Stimulated activated CD8-positive, alpha-beta memory T cell treated with anti-CD3 and anti-CD28 coated beads, Interleukin-15, amount 100 ng/mL, for 1 hour (primary cell): ENCODE measurements at places on chromosomes 4 and X.

GRCh38 chrX:68980906-68981616 is 152.2 kb downstream of the EFNB1 start:
- no peak for DNase-seq

- no peak for DNase-seq
Observed at GRCh38 chrX:1860936-1861594, 246.2 kb downstream of the ASMT start.

DNA sequence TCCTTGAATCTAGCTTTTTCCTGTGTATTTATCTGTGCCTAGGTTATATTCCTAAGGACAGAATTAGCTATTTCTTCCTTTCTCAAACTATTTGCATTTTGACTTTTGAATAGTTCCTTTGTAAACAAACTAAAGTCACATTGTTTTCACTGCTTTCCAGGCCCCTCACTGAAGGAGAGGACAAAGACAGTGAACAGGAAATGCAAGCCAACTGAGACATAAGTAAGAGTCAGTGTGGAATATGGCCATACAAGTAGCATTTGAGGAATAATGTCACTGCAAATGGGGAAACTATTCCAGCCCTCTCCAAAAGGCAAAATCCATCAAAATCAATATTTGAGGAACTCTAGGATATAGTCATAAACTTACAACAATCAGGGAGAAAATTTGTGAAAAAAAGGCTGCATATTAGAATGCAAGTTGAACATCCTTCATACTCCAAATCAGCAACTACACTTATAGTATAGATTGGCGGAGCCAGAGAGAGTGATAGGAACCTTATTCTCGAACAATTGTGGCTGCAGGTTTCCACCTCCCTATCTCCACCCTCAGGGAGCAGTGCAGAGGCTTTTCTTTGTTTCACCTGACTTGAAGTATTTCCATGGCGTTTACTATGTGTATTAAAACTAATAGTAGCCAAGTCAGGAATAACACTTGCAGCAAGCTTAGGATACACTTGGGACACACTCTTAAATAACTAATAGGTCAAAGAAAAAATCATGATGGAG is 1110.4 kb upstream of the ADGRL3 start:
- no peak for DNase-seq

DNA sequence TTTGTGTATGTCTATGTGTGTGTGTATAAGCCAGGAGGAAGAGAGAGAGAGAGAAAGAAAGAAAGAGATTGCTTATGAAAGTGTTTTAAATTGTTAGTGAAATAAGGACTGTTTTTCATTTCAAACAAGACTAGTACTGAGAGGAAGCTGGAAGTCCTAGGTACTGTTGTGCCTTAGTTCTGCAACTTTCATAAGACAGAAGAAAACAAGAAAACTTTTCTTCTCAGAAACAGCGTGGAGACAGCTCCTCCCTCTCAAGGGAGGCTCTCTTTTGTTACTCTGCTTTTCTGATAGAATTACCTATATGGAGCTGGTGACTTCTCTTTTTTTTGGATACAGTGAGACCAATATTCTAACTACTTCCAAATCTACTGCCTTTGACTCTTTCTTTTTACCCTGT is 62.5 kb downstream of the BANK1 start:
- DNase-seq: no peak

DNA sequence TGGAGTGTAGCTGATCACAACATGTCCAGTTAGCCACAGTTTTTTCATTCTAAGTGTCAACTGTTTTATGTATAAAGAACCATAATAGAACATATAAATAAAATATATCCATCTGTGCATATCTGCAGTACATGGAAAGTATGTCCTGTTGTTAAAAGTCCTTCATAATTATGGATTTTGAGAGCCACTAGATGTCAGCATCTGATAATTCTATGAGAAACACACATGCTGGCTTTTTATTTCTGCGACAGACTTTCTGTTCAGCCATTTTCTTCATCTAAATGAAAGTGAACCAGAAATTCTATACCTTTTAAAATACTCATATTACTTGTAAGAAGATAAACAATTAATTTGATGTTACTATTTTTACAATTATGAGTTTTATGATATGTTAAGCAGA is 251.5 kb downstream of the GPM6A start:
- DNase-seq: no peak

DNA sequence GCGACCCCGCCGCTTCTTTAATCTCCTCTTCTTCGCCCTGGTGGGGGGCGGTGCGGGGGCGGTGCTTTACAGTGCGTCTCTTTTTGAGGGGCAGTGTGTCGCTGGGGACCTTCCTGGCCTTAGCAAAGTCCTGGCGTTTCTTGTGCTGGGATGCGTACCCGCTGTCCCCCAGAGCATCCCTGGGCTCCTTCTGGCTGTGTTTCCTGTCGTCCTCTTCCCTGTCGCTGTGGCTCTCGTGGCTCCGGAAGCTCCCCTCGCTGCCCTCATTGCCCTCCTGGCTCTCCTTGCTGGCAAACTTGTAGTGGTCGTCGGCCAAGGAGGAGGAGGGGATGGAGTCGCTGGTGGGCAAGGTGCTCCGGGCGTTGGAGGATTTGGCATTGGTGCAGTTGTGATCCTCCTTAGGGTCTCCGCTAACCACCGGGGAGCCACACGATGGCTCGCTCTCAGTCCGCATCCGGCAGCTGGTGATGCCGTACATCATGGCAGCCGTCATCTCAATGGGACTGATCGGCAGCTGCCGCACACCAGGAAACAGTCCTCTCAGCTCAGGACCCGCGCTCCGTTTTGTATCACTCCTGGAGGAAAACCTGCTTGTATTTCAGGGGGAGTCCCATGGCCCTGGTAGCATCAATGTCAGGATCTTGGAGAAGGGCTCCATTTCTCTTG is 30.4 kb upstream of the TMSB15A start:
- DNase-seq: no peak

DNA sequence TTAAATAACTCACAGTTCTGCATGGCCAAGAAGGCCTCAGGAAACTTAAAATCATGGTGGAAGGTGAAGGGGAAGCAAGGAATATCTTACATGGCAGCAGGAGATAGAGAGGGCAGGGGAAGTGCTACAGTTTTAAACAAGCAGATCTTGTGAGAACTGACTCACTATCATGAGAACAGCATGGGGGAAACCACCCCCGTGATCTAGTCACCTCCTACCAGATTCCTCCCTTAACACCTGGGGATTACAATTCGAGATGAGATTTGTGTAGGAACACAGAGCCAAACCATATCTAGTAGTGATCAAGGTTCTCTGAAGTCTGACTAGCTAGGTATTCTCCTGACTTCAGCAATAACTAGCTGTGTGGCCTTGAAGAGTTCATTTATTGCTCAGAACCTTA is 56.0 kb downstream of the BANK1 start:
- no peak for DNase-seq

DNA sequence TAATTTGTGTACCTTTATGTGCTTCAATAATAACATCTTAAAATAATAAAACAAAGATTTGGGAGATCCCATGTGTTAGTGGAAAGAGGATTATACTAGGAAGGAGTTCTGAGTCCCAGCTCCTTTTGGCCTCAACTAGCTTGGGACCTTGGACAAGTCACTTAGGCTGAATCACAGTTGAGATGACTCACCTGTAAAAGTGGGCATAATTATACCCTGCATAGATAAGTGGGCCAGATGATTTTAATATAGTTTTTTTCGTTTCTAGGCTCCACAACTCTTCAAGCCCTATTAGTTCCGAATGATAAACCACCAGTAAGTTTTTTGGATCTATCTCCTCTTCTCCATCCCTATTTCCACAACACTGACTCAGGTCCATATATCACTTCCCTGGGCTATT is 131.8 kb downstream of the ENOX2 start:
- DNase-seq: no peak

GRCh38 chr4:180164799-180165198 is 2078.4 kb upstream of the TENM3 start:
- no peak for DNase-seq

GRCh38 chrX:70998411-70999027 is 67.6 kb upstream of the SLC7A3 start:
- DNase-seq: no peak

DNA sequence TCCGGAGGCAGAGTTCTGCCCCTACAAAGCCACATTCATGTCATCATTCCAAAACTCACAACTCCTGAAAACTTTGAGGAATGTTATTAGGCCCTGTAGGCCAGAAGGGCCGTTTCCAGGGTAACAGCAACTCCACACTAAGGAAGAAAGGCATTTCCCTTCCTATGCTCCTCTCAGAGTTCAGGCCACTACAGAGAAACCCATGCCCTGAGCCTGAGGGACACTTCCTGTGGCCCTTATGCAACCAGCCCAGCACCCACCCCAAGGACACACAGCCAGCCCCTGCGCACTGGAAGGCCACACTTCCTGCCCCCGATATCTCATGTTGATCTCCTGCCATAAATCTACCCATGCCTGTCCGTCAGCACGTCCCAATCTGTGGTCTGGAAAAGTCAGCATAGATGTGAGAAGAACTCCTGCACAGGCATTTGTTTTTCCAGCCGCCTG is 289.3 kb downstream of the BCOR start:
- no peak for DNase-seq

GRCh38 chr4:47570816-47571215 is 85.7 kb downstream of the ATP10D start:
- no peak for DNase-seq

GRCh38 chrX:153065389-153065788 is 6.9 kb upstream of the PNMA6A start:
- DNase-seq: no peak

DNA sequence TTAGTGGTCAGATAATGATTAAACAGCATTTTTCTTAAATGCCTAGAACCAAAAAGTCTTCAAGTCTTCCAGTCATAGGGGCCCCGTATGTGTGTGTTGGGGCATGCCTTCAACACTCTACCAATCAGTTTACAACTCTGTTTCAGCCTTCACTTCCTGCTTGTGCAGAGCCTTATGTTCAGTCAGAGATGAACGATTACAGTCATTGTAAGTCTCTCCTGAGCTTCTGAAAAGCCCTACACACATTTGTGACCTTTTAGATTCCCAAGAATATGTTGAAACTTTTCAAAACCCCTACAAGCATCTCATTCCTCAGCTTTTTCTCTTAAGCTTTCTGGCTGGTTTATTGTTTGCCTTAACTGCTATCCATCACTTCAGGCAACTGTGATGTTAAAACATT is 591.2 kb downstream of the ZNF674 start:
- no peak for DNase-seq

DNA sequence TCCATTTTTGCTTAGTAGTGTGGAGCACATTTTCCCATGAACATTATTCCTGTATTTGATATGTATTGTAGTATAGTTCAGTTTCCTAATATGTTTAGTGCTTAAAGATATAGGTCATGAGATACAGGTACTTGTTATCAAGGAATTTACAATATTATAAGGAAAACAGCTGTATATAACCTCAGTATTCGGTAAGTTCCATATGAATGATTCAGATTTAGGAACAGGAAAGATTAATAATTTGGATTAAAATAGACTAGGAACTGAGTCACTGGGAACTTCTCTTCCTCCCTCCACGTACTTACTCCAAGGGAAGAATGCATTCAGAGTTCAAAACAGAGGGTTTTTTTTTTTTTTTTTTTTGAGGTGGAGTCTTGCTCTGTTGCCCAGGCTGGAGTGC is 20.0 kb downstream of the DIAPH2 start:
- DNase-seq: no peak

DNA sequence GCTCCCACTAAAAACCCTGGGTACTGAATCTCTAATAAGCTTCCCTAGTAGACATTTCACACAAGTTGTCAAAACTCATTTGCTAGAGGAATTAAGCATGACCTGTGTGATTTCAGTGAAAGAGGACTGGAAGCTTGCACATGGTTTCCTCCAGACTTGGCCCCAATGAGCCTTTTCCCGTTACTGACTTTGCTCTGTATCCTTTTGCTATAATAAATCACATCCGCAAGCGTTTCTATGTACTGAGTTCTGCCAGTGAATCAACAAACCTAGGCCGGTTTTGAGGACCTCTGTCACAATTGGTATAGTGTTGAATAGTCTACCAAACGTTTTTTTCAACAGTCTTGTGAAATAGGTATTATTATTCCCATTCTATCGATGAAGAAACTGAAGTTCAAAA is 8.2 kb downstream of the ATP11C start:
- no peak for DNase-seq

DNA sequence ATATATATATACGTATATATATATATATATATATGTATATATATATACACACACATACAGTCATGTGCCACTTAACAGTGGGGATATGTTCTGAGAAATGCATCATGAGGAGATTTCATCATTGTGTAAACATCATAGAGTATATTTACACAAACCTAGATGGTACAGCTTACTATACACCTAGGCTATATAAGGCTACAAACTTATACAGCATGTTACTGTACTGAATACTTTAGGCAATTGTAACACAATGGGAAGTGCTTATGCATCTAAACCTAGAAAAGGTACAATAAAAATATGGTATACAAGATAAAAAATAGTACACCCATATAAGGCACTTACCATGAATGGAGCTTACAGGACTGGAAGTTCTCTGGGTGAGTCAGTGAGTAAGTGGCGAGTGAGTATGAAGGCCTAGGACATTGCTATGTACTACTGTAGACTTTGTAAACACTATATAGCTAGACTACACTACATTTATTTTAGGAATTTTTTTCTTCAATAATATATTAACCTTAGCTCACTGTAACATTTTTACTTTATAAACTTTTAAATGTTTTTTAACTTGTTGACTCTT is 13.2 kb upstream of the CCSER1 start:
- DNase-seq: no peak

GRCh38 chr4:55666535-55666934 is 30.4 kb upstream of the NMU start:
- DNase-seq: no peak

DNA sequence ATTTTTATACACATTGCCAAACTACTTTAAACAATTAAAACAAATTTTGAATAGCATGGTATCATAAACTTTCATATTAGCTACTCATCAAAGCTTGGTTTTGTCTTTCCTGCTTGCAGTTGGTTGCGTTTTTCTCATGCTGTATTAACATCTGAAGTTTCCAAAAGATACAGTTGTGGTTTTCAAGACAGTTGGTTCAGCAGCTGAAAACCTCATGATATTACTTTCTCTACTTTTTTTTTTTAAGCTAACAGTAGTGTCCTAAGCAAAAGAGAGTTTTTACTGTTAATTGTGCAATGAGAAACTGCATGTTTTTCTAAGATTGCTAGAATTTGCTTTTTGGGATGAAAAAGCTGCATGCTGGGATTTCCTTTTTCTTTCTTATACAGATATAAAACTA is 15.2 kb downstream of the RUFY3 start:
- no peak for DNase-seq

DNA sequence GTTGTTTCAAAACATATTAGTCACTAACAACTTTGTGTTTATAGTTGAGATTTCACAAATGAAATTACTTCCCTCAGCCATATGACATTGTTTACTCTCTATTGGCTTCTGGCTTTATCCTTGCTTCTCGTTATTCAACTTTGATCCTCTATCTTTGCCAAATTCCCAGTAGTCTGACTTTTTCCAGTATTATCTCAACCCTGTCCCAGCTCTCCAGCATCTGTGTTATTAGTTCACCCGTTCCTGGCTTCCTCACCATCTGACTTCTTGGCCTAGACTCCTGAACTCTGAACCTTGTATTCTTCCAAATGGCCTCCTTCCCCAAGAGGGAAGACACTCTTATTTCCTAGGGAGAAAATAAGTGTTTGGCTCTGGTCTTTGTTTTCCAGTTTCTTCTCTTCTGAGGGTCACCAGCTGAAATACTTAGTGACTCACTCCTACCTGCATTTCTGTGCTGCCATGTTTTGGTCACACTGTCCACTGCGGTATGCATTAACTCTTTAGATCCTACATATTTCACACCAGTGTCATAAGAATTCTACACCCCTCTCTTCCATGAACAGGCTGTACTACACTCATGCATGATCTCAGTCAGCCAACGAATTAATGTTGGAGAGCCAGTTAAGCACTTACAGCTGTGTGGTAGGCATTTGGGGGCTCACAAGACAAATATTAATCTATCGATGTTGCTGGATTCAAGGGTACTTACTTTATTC is 17.0 kb upstream of the ARHGAP24 start:
- DNase-seq: no peak
